T-helper 1 cell (primary cell): ENCODE measurements at places on chromosomes 3 and 15.

- DNase-seq, result no peak
These were observed 50.6 kb upstream of the SPATA16 start for GRCh38 chr3:173191611-173192010.

- no peak for DNase-seq
These were observed 21.6 kb downstream of the PHC3 start for GRCh38 chr3:170159933-170160332.

GRCh38 chr3:115713284-115713683 is 90.0 kb downstream of the GAP43 start:
- DNase-seq, result no peak

GRCh38 chr3:13288732-13289718 is 131.1 kb downstream of the NUP210 start:
- DNase-seq, result no peak

DNA sequence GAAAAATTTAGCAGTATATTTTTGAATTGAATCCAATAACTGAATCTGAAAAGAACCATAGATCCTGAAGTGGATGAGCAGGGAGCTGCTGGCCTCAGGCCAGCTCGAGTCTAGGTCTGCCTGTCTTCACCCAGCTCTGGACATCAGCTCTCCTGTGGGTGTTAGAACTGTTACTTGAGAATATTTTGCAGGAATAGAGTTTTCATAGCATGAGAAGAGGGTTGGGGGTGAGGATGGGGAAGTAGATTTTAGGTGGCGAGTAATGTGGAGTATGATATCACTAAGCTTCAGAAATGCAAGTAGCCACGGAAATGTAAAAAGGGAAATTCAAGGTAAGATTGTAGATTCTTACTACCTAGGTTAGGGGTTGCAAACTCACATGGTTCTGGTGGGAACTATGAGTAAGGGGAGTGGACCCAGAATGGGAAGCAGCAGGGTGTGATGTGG is 6.2 kb downstream of the RAB8B start:
- no peak for DNase-seq

GRCh38 chr3:184157206-184157605 is 2.0 kb downstream of the DVL3 start:
- DNase-seq, result no peak

GRCh38 chr3:155859859-155860258 is 5.6 kb upstream of the SLC33A1 start:
- DNase-seq, result no peak

DNA sequence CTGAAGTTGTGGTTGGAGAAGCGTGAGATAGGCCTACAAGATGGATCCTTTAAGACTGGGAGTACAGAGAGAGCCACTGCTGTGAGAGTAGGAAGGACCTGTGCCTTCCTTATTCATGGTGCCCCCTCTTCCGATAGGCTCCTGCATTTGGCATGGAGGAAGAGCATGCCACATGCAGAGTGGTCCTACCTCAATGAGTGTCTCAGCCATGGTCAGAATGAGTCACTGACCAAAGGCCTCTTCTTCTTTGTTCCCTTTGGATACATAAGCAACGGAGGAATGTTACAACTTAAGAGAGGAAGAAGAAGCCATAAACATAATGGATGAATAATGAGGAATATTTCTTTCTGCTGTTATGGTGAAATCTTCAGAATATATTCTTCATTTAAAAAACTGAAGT is 681.2 kb upstream of the GRM7 start:
- no peak for DNase-seq

GRCh38 chr15:41585127-41586047 is 26.4 kb downstream of the TYRO3 start:
- no peak for DNase-seq

GRCh38 chr3:135147657-135148056 is 352.6 kb downstream of the EPHB1 start:
- DNase-seq, result no peak

DNA sequence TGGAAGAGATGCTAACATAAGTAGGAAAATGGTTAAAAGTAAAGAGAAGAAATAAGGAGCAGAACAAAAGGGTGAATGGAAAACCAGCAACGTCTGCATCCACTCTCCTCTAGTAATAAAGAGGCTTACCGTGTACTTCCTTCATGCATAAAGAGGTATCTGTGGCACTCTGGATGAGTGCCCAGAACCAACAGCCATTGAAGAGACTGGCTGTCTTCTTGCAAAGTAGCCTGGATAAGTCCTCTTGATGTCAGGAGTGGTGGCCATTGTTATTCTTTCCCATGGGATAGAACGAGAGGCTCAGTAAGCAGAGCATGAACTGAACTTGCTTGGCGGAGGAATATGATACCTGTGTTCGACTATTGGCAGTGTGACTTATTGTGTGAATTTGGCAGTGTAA is 186.2 kb upstream of the RASGRP1 start:
- DNase-seq, result no peak

- no peak for DNase-seq
These were observed 515 bp upstream of the EIF3J start for GRCh38 chr15:44536302-44536961.

DNA sequence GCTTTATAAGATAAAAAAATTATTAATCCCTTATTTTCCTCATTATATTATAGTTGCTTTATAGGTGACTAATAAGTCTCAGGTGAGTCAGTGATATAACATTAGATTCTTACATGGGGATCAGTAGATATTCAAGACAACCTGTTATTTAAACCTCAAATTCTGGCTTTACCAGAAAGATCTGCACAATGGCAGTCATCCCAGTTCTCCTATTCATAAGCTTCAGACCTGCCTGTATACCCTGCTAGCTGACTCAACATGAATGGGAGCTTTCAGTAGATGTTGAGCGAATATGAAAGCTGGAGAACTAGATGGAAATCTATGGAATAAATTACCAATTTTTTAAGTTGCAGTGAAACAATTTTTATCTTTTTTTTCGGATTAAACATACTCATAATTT is 20.5 kb upstream of the CCDC54 start:
- DNase-seq, result no peak

DNA sequence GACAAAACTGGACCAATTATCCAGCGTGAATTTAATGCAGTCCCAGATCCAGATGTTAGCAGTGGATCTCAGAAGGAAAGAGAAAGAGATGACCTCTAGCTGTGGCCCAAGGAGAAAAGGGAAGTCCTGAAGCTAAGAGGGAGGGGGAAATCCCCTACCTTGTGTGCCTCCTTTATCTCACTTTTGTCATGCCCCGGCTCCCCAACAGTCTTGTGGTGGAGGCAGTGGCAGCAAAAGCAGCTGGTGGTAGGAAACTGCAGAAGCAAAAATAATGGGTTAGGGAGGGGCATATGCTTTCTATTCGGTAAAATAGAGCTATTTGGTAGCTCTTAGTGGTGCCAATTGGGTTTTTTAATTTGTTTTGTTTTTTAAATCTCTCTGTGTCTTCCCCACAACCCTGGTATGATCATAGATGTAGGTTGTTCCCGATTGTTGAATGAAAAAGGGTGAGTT is 56.5 kb downstream of the MCTP2 start:
- DNase-seq, result peak; percentile 5

GRCh38 chr15:95134431-95135110 is 903.2 kb downstream of the MCTP2 start:
- no peak for DNase-seq
